Activated naive CD4-positive, alpha-beta T cell treated with Interleukin-2 at 50 U/mL for 16 hours (primary cell): ENCODE measurements at places on chromosomes 6 and 20.

DNA sequence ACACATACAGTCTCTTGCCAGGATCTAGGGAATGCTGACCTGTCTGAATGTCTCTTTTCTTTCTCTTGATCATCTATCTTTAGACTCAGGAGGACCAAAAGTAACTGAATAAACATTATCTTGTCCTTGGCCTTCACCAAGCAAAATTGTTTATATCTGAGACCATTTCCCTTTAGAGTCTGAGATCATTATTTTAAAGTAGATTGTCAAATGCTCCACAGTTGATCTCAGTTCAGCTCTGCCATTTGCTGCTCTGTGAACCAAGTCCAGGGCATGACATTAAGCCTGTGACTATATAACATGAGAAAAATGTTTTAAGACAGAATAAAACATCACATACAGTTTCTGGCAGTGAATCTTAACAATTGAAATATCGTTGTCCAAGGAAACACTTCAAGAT lies 148.3 kb upstream of the NRSN1 start:
- no peak for DNase-seq

- DNase-seq, result no peak
Observed at GRCh38 chr6:123841067-123841896, 37.6 kb downstream of the NKAIN2 start.

GRCh38 chr20:22226849-22227700 lies 357.3 kb downstream of the FOXA2 start:
- no peak for DNase-seq

GRCh38 chr6:79668381-79668780 lies 37.3 kb downstream of the SH3BGRL2 start:
- DNase-seq, result no peak
